ENCODE measurements at places on chromosomes 3 and 15.

GRCh38 chr15:85331655-85332285, 48.6 kb upstream of the AKAP13 start:
- DNase-seq = no peak

- DNase-seq = no peak
Observed at GRCh38 chr15:98647026-98647773, 1.1 kb upstream of the IGF1R start.

GRCh38 chr15:49815950-49816349, 195.1 kb downstream of the DTWD1 start:
- DNase-seq = no peak

- no peak for DNase-seq
Observed at GRCh38 chr3:44926172-44926571, 49.8 kb downstream of the ZDHHC3 start.

GRCh38 chr3:63042833-63043232, 167.6 kb upstream of the CADPS start:
- DNase-seq = no peak

- DNase-seq = no peak
Observed at GRCh38 chr3:12229146-12229851, 59.6 kb upstream of the PPARG start.
